ENCODE measurements at places on chromosomes 2 and 18.
A peak's percentile ranks its signal among the peaks of the same experiment; 100 is the strongest.

- no peak for DNase-seq
These were observed 38.4 kb downstream of the EPAS1 start for GRCh38 chr2:46335391-46336282.

DNA sequence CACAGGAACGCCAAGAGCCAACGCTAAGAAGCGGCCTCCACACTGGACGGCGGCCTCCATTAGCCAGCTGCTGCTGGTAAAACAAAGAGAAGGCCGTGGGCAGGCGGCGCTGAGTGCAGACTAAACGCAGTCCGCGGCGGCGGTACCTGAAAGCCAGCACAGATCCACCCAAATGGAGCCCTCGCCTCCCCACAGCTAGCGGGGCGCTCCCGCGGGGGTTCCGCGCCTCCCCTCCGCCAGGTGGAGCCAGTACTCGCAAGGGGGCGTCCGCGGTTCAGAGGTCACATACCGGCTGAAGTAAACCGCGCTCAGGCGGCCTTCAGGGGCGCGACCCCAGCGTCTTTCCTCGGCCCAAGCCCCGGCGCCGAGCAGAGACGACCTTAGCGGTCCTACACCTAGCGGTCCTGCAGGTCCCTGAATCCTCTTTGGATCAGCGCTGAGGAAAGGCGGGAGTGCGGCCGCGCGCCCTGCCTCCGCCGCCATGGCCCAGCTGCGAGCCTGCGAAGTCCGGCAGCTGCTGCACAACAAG is 293.1 kb upstream of the ERBB4 start:
- no peak for DNase-seq

DNA sequence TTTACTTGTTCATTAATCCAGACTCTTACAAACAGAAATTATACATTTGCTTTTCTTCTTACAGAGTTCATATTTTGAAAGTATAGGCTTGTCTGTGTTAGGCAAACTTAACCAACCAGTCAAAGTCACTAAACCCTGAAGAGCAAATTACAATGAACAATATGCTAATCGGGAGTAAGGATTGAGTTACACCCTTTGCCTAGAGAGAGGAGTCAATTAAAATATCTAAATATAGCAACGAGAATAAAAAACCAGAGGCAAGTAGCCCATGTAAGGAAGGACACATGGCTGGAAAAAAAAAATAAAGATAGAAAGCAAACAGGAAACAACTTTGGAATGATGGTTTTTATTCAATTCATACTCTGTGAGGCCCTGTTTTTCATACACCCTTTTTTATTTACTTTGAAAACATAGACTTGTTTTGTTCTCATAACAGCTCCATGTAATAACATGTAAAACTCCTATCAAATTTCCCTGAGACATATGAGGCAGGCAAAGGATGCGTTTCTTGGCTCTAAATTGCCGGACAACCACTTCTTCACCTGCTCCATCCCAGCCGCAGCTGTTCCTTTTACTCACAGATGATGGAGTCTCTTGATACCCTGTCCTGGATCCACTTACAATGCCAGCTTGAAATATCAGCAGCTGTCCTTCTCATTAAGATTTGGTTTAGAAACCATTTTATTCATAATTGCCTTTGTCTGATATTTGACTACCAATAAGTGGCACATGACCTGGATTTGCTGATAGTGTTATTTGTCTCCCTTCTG is 767.7 kb upstream of the GCFC2 start:
- DNase-seq: no peak

DNA sequence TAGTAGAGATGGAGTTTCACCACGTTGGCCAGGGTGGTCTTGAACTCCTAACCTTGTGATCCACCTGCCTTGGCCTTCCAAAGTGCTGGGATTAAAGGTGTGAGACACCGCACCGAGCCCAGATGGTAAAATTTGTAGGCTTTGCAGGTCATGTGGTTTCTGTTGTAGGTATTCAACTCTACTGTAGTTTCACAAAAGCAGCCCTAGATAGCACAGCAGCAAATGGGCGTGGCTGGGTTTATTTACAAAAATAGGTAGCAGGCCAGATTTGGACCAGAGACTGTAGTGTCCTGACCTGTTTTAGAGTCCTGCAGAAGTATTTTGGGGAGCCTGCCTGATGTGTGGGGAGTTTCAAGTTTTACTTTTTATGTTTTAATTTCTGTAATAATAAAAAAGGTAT is 84.1 kb upstream of the RASGRP3 start:
- no peak for DNase-seq

- no peak for DNase-seq
These were observed 81.0 kb upstream of the BCL11A start for GRCh38 chr2:60634438-60634837.

DNA sequence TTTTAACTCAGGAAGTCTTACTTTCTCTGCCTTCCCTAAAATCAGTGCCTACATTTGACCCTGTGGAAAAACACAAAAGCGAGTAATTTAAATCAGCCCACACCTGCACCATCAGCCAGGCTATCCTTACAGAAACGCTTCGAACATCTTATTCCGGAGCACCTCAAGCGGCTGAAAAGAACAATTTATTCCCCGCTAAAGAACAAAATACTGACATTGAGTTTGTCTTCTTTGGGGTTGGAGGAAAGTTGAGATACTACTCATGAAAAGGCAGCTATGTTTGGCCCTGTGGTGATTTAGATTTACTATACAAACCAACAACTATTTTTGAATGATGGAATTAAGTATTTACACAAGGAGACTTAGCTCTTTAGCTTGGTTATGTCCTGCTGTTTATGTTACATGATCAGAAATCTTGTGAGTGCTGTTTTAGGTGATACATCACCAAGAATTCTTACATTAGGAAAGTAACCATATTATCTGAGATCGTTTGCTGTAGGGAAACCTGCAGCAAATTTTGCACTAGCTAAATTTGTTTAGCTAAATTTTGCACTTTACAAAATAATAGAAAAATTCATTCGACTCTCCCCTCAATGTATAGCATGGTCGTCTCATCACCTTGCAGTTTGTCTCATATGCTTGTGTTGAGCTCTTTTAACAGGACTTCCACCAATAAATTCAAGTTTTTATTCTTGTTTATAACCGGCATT is 158.8 kb upstream of the SIX2 start:
- no peak for DNase-seq

GRCh38 chr18:54163453-54163852 is 61.0 kb downstream of the MBD2 start:
- DNase-seq: no peak

DNA sequence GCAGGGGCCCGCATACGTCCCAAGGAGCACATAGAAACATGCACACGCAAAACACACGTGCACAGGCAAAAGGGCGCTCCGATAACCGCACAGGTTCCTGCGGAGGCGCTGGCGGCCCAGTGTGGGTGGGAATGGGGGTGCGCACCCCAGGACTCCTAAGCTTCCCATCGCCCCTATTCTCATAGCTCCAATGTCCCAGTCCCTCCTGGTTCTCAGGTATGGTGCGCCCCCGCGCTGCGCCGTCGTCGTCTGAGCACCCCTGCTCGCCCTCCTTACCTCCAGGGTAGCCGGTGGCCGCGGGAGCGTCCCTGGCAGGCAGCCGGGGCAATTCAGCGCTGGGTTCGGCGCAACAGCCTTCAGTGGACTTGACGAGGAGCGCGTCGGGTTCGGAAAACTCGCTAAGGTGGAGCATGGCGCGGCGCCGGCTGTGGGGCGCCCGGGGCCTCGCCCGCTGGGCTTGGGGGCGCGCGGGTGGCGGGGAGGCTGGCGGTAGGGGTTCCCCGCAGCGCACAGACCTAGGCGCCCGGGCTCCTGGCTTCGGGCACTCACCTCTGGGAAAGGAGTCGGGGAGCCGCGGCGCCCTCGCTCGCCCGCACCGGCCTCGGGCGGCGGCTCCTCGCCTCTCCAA is 328 bp downstream of the EGR4 start:
- DNase-seq: no peak

DNA sequence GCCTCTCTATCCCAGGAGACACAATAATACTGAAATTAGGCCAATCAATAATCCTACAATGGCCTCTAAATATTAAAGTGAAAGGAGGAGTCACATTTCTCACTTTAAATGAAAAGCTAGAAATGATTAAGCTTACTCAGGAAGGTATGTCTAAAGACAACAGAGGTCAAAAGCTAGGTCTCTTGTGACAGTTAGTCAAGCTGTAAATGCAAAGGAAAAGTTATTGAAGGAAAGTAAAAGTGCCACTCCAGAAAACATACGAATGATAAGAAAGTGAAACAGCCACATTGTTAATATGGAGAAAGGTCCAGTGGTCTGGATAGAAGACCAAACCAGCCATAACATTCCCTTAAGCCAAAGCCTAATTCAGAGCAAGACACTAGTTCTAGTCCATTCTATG is 9.5 kb downstream of the SESTD1 start:
- DNase-seq: no peak

GRCh38 chr2:209761566-209761965 is 10.1 kb upstream of the UNC80 start:
- no peak for DNase-seq

DNA sequence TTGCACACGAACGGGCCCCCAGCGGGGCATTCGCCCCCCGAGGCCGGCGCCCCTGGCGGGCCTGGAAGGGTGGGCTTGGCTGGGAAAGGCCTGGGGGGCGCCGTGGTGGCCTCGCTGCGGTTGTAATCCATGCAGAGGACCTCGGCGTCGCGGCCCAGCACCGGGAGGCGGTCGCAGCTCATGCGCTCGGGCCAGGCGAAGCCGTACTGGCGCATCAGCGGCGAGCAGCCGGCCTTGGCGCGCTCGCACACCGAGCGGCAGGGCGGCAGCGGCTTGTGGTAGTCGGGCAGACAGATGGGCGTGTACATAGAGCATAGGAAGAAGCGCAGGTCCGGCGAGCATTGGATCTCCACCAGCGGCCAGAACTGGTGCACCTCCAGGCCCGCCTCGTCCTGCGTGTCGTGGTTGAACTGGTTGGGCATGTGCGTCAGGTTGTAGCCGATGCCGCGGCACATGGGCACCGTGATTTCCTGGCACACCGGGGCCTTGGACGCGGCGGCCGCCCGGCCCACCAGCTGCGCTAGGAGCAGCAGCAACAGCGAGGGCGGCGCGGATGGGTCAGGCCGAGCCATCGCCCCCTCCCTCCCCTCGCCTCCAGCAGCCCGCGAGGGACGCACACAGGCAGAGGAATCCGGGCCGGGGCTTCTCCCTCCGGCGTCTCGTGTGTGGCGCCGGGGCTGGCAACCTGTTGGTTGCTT is 1.4 kb downstream of the FZD5 start:
- DNase-seq: no peak

GRCh38 chr2:54287532-54287931 is 31.5 kb upstream of the TSPYL6 start:
- no peak for DNase-seq

GRCh38 chr18:41659438-41660130 is 295.4 kb upstream of the PIK3C3 start:
- no peak for DNase-seq

- no peak for DNase-seq
These were observed 276.0 kb upstream of the REV1 start for GRCh38 chr2:99765731-99766318.

- DNase-seq: no peak
These were observed 57.4 kb upstream of the MYCN start for GRCh38 chr2:15882761-15883497.

DNA sequence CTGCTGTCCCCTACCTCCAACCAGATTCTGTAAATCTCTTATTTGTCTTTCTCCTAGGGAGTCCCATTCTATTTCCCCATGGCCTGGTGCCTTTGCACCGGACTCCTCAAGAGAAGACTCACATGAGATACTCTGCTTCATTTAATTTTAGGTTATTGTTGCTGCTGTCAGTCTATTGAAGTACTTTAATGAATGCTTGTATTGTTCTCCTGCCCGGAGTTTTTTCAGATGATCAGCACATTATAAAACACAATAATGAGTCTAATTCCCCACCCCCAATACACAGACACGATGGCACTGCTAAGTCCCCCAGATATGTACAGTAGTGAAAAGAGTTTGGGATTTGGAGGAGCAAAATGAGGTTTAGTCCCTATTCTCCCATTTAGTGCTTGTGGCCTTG is 58.9 kb downstream of the HAUS1 start:
- no peak for DNase-seq

DNA sequence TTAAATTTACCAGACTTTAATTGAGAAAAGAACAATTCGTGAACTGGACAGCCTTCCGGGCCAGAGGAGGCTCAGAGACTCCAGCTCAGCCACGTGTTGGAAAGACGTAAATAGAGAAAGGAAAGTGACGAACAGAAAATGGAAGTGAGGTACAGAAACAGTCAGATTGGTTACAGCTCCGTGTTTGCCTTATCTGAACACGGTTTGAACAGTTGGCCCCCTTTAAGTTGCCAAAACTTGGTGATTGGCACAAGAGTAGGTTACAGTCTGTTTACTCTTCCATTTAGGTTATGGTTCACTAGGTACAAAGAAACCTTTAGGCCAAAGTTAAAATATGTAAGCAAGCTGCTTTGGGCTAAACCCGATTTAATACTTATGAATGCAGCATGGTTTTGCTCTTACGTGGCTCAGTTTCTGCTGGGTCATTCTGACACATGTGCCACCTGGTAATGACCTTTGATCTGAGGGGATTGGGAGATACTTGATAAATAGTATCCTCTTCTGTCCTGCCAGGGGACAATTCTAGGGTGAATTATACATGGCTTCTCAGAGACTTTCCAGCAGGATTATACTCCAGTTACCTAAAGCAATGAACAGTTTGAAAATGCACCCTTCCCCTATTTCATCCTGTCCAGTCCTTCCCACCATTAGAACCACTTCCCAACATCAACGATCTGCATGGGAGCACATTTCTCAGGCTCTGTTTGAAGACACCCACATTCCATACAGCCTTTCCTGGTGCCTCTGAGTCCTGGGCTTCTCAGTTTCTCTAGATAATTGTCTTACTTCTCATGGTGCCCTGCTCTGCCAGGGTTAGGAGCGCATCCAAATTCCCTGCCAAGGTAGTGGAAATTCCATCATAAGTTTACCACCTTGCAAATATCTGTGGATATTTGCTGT is 65.1 kb upstream of the TGIF1 start:
- no peak for DNase-seq

GRCh38 chr2:176490061-176490861 is 221.0 kb downstream of the MTX2 start:
- no peak for DNase-seq

- no peak for DNase-seq
These were observed 10.4 kb upstream of the DAW1 start for GRCh38 chr2:227861011-227861410.

- no peak for DNase-seq
These were observed 187.5 kb downstream of the LTBP1 start for GRCh38 chr2:33134086-33134771.

DNA sequence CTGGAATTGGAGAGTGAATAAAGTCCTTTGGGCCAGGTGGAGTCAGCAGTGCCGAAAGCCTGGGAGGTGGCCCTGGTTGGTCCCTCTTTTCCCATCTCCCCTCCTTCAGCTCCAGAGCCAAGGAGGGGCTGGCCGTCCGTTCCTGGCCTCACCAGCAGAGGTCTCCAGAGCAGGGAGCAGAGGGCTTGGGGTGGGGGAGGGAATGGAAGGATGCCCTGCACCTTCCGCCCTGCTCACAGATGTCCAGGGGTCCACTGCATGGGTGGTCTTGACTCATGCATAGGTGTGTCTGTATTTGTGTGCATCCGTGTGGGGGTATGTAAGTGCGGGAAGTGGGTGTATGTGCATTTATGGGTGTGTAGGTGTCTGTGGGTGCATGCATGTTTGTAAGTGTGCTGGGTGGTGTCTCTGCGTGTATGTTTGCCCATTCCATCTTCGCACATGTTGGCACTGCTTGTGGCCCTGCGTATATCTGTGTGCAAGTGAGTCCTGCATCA is 201.8 kb downstream of the ZFP36L2 start:
- DNase-seq: peak; percentile 31
